ENCODE measurements at places on chromosomes 7 and 10.

- DNase-seq = peak; percentile 31
Observed at GRCh38 chr10:11082526-11082925, 64.9 kb downstream of the CELF2 start.

GRCh38 chr10:44281089-44281613 lies 103.7 kb downstream of the CXCL12 start:
- peak; percentile 63 for DNase-seq

DNA sequence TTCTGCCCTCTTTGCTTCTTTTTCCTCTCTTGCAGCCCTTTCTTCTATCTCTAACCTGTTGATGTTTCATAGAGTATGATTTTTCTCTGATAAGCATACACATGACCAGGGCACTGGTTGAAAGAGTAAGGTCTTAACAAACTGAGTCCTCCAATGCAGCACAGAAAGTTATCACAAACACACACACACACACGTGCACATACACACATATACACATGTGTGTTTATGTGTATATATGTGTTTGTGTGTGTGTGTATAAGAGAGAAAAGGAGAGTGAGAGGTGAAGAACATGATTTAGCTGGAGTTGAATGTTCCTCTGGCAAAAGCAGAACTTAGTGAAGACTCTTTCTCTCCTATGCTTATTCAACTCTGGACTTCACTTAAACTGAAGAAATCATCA lies 130.0 kb downstream of the KLF6 start:
- no peak for DNase-seq

DNA sequence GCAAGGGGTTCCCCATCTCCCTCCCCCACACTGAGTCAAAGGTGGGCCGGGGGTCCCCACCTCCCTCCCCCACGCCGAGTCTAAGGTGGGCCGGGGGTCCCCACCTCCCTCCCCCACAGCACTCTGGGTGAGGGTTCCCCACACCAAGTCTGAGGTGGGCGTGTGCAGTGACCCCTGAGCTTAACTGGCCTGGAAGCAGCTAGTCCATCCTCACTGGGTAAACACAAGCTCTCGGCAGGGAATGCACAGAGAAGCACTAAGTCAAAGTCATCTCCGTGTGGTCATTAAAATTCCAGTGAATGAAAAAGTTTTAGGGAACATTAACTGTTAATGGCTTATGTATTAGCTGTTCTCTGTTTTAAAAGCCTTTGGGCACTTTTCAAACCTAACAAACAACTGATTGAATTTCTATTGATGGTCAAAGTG lies 43.7 kb upstream of the PRKAR1B start:
- DNase-seq = peak; percentile 7

- DNase-seq = no peak
Observed at GRCh38 chr10:76299501-76299900, 868.1 kb downstream of the LRMDA start.

- DNase-seq = peak; percentile 28
Observed at GRCh38 chr10:23171232-23171876, 20.8 kb upstream of the PTF1A start.

DNA sequence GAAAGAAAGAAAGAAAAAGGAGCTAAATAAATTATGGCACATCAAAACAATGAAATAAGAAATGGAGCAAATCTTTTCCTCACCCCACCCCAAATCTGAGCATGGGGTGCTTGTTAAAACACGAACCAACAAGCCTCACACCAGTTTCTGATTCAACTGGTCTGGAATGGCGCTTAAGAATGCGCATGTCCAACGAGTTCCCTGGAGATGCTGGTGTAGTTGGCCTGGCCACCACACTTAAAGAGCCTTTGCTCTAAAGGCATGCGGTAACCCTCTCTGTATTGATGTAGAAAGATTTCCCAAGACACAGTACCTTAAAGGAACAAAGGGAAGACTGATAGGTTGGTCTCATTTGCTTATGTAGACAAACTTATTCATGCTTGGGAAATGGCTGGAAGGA lies 49.1 kb upstream of the STEAP1B start:
- DNase-seq = no peak
